Cardiac muscle cell (in vitro differentiated cells and primary cell): ENCODE measurements at places on chromosomes 11 and 22.
A peak's percentile ranks its signal among the peaks of the same experiment; 100 is the strongest.

- no peak for DNase-seq
Observed at GRCh38 chr11:111402411-111402810, 23.3 kb upstream of the POU2AF1 start.

DNA sequence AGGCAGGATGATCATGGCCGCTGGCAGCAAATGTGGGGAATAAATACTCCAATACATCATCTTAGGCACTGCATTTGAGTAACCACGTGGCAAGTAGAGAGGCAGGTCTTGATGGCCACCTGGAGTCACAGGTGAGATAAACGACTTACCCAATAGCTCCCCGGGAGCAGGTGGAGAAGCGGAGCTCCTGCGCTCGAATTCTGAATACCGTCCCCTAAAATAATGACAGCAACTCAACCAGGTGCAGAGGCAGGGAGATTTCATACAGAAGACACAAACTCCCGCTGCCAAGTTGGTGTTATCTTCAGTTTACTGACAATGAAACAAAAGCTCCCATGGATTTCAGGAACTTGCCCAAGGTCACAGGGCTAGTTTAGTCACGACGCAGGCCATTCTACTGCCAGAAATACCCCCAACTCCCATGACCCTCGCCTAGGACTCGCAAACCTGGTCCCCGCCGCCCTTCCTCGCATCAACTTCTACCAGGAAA is 437 bp downstream of the SLC43A3 start:
- DNase-seq, result peak; percentile 42

- no peak for DNase-seq
Observed at GRCh38 chr11:11923828-11924227, 82.1 kb downstream of the USP47 start.

- DNase-seq, result no peak
Observed at GRCh38 chr11:124551987-124552386, 8.5 kb upstream of the OR8B12 start.
